ENCODE measurements at places on chromosomes 16 and 17.

GRCh38 chr17:2266865-2267228 lies 36.7 kb downstream of the SMG6 start:
- DNase-seq, result no peak

DNA sequence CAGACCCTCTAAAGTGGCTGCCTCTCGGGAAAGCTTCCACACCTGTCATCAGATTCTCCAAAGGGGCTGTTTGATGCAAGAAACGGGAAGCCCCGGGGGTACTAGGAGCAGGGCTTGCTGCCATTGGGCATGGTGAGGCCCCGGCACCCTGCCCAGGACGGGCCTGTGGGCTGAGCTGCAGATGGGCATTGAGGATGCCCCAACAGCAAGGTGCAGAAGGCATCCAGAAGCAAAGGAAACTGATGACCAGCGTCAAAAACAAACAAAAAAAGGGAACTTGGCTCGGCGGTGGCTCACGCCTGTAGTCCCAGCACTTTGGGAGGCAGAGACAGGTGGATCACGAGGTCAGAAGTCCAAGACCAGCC lies 1.5 kb upstream of the LIMD2 start:
- DNase-seq, result no peak

DNA sequence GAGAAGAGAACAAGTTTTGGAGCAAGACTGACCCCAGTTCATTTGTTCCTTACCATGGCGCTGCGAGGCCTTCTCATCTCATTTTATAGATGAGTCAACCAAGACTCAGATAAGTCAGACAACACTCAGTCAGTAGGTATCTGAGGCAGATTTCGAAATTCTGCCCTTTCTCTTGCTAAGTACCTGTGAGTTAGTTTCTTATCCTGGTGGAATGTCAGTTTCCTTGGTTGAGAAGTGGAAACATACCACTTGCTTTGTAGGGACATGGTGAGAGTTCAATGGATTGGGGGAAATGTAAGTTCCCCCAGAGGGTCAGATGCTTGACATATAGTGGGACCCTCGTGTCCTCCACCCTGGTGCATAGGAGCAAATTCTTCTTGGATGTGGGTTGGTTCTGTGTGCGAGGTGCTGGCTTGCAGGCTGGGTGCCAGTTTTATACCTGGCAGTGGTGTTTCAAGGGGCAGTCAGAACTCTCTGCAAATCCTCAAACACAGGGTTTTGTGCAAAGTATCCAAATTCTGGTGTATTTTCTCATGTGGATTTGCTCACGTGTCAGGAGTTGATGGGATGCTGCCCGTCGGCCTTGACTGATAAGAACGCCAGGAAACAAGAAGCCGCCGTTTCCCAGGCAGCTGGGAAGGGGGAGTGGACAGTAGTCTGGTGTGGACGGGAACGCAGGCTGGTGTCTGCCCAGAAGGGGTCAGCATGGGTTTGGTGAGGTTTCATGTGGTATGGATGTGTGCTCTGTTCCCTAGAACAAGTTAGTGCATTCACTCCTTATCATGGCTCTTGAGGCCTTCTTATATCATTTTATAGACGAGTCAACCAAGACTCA lies 61.1 kb upstream of the CIBAR2 start:
- DNase-seq, result no peak

DNA sequence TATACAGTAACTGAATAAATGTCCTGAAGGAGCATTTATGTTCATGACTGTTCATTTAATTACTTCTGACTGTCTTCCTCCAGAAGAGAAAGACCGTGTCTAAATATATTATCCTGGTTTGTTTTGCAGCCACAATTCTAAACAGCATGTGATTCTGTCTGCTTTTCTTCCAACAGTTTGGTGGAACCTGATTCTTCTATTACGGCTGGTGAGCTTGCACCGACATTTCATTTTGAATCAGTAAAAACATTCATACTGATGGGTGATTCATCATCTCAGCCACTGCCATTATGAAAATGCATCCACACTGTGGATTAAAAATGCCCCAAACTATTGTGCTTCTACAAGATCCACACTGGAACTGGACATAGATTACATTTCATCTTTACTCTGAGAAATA lies 16.9 kb downstream of the KNOP1 start:
- DNase-seq, result no peak

GRCh38 chr16:1089439-1089821 lies 6.6 kb downstream of the C1QTNF8 start:
- DNase-seq, result no peak

DNA sequence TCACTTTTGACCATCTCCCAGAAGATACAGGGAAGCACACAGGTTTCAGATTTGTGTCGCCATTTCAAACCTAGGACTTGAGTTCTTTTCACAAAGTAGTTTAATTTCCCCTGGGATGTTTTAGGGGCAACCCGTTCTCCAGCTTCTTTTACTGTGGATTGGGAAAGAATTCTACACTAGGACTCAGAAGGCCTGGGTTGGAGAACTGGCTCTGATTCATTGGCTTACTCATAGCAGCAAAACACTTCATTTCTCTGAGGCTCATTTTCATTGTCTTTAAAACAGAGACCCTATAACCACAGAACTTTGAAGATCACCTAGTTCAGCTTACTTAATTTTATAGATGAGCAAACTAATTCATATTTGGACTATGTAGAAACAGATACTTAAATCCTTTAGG lies 175.9 kb upstream of the SALL1 start:
- DNase-seq, result no peak

DNA sequence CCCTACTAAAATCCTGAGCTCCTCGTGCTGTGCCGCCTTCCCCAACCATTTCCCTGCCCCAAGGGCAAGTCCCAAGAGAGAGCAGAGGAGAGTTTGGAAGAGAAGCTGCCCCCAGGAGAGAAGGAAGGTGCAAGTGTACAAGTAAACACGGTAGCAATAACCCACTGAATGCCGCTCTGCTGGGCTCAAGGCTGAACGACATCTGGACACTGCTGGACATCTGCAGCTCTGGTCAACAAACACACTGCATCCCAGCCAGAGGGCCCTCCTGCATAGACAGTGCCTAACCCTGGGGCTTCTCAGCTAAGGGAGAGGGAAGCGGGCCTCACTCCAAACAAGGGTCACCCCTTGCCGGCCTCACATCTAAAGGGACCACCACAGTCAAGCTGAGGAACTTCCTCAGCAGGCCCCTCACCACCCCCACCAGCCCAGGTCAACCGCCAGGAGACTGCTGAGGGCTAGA lies 12.7 kb downstream of the JUP start:
- DNase-seq, result no peak

GRCh38 chr16:24348545-24349290 lies 92.6 kb downstream of the CACNG3 start:
- no peak for DNase-seq

- no peak for DNase-seq
Observed at GRCh38 chr16:55282441-55282840, 41.6 kb upstream of the IRX6 start.

Measured in nucleus accumbens (tissue), 56 donors.